ENCODE measurements at places on chromosomes 1 and 21.
A peak's percentile ranks its signal among the peaks of the same experiment; 100 is the strongest.

- no peak for DNase-seq
Measured at GRCh38 chr1:68234094-68234493, 1.8 kb upstream of the WLS start.

DNA sequence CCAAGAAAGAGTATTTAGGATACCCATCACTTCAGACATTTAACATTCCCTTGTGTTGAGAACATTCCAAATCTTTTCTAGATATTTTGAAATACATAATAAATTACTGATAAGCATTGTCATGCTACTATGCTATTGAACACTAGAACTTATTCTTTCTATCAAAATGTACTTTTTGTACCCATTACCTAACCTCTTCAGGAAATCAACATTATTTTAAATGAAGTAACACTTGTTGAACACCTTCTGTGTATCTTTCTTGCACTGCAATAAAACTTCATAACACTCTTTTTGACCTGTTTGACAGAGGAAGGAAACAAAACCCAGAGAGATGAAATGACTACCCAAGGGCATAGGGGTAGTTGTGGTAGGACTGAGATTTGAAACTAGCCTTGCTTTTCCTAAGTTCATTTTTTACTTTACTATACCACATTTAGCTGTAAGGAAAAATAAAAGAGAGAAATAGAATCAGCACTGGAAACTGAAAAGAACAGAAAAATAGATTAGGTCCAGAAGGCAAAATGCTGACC, 99.4 kb downstream of the UCHL5 start:
- DNase-seq = no peak

GRCh38 chr21:44449473-44450363, 5.6 kb upstream of the LRRC3 start:
- no peak for DNase-seq

GRCh38 chr1:235156265-235156664, 4.8 kb downstream of the RBM34 start:
- no peak for DNase-seq

DNA sequence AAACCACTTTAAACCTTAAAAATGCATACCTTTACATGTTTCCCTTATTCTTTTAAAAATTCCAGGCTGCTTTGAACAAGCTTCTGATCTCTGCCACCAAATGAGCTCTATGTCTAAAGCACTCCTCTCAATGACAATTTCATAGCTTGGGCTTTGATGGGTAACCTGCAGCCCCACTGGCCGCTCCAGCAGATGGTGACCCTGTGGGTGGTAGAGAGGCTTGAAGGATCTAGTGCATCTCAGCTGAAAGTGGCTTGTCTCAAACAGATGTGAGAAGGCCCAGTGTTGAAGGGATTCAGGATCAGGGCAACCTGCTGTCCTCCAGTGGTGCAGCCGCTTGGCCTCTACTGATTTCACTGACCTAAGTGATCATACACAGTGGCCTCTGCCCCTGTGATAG, 84.7 kb upstream of the IRF2BP2 start:
- no peak for DNase-seq

- DNase-seq = peak; percentile 32
Measured at GRCh38 chr1:224524679-224525078, 90.1 kb upstream of the WDR26 start.

GRCh38 chr1:178672434-178672833, 52.6 kb upstream of the RALGPS2 start:
- DNase-seq = no peak

DNA sequence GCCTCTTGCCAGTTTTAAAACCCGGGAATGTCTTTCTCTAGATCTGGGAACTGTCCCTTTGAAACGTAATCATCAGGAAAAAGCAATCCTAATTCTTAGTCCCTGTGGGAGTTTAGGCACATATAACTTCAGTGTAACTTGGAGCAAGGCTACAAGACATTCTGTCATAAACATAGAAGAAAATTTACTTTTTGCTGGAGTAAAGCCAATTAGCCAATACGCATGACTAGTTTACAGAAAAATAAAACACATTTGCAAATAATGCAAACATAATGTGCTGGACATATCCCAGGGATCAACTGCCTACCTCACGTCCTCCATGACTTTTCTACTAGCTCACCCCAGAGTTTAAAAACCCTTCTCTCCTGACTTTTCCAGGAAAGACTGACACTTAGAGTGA, 970.6 kb downstream of the MRPL39 start:
- DNase-seq = no peak

DNA sequence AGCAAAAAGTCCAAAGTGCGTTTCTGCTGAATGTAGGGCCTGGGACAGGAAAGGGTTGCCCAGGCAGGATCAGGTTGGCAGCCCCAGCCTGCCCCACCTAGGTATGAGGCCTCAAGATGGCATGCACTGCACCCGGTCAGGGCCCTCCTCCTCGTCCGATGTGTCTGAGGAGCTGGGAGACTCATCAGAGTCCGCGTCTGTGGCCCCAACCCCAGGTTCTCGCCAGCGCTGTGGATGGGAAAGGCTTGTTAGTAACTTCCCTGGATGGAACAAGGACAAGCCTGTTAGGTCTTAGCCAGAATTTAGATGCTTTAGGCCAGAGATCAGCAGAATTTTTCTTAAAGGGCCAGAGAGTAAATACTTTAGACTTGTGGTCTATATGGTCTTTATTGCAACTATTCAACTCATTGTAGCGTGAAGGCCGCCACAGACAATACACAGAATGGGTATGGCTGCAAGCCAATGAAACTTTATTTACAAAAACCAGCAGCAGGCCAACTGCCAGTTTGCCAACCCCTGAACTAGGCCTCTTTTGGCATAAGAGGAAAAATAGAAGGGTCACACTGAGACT, 12.4 kb downstream of the PEA15 start:
- DNase-seq = no peak

- DNase-seq = no peak
Measured at GRCh38 chr1:214050513-214051401, 63.0 kb downstream of the PROX1 start.

DNA sequence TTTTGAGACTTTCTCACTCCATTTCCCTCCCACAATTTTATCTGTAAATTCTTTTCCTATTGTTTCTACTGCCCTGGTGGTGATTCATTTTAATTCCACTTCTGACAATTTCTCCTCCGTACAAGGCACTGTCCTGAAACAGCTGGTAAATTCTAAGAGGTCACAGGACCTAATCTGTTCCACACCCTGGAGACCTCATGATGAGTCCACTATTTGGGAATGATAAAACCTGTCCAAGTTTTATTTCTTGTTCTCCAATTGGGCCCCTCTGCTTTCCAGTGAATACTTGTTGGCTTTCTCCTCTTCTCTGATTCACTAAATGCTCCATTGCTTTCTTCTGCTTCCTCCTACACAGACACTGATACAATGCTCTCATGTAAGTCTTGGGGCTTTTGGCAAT, 343.1 kb upstream of the DUSP10 start:
- no peak for DNase-seq

DNA sequence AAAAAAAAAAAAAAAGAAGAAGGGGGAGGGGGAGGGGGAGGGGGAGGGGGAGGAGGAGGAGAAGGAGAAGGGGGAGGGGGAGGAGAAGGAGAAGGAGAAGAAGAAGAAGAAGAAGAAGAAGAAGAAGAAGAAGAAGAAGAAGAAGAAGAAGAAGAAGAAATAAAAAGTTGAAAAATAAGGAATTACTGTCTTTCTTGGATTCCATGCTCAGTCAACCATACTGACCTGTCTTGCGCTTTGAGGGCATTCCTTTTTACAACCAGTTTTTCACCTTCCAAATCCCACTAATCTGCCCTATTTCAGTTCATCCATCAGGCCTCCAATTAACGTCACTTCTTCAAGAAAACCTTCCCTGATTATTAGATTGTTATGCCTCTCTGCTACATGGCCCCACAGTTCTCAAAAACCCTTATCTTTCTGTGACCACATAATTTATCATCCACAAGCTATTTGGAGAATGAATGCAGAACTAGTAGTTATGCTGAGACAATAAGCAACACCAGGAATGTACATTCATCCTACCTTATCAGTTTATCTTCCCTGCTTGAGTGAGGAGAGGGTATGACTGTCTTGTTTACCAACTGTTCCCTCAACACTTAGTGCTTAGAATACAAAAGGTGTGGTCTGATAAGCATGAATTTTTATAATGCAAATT, 57.5 kb upstream of the GUCA2A start:
- no peak for DNase-seq

GRCh38 chr1:217188280-217189237, 442.3 kb downstream of the GPATCH2 start:
- no peak for DNase-seq

DNA sequence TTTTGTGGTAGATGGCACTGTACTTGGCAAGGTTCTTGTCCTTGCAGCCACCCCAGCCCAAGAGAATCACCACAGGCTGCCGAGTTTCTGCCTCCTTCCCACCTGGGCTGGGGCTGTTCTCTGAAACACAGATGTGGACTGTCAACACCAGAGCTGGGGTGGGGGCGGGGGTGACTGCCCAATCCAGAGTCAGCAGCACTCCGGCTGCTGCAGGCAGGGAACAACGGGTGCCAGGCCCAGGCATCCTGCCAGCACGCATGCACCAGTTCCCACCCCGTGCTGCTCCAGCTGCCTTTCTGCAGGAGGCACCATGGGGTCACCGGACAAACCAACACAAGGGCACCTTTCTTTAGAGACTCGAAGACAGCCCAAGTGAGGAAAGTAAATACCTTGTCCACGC, 14.1 kb downstream of the TMEM53 start:
- DNase-seq = peak; percentile 46

DNA sequence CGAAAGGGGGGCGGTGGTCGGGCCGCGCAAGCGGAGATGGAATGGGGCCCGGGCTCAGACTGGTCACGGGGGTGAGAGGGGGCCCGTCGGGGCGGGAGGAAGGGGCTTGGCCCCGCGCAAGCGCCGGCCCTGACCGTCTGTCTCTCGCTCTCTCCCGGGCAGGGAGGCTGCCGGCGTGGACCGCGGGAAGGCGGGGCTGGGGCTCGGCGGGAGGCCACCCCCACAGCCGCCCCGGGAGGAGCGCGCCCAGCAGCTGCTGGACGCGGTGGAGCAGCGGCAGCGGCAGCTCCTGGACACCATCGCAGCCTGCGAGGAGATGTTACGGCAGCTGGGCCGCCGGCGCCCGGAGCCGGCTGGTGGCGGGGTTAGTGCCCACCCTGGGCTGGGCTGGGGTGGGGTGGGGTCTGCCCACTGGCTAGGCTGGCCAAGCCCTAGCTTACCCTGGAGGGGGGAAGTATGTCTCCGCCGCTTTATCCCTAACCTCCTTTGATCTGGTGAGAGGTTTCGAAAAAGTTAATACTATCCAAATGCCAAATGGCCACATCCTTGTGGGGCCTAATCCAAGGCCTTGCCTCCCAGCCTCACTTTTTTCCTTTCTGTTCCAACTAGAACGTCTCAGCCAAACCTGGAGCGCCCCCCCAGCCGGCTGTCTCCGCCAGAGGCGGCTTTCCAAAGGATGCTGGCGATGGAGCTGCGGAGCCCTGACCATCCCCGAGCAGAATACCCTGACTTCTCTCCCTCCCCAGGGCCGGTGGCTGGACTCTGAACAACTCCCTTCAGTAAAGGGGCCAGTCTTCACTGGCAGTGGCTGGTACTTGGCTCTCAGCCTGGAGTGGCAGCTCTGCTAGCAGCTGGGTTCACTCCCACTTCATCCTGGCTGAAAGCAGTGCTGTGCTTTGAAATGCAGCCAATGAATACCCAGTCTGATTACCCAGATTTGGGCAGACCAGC, 636 bp upstream of the YRDC start:
- DNase-seq = peak; percentile 81

- DNase-seq = peak; percentile 64
Measured at GRCh38 chr1:119981986-119982815, 85.9 kb upstream of the ADAM30 start.

- DNase-seq = no peak
Measured at GRCh38 chr21:42066521-42066920, 4.6 kb upstream of the UMODL1 start.

DNA sequence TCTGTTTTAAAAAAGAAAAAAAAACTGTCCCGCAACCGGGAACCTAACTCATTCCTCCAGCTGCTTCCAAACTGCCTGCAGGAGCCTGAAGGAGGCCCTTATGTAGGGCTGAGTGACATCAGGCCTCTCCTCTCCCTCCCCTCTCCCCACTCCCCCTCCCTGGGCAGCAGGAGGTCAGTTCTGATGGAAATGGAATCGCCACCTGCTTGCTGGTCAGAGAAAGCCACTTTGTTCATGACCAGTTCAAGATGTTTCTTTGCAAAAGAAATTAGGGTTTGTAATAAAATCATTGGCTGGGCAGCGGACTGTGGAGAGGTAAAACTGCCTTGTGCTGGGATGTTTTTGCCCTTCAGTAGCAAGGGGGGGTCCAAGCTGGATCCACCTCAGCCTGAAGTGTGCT, at the start of gene MAP1LC3C:
MAP1LC3C (minus strand) TSS at position 73 of the 400 bp plus-strand sequence. CDS start 90 bp downstream, outside the sequence.
- DNase-seq = no peak

DNA sequence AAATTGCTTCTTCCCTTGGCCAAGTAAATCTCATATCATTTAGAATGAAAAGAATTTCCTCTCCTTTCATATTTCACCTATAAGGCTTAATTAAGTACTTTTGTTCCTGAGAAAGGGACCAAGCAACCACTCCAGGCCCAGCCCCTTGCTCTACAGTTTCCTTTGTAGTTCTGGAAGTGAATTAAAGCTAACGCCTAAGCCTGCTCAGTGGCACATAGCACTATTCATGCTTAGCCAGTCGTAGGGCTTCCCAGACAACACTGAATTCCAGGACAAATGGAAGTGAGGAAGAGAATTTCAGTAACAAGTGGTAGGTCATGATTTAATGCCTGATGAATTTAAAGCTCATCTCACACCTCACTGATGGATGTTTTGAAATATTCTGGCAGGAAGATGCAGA, 73.3 kb downstream of the RPAP2 start:
- no peak for DNase-seq

DNA sequence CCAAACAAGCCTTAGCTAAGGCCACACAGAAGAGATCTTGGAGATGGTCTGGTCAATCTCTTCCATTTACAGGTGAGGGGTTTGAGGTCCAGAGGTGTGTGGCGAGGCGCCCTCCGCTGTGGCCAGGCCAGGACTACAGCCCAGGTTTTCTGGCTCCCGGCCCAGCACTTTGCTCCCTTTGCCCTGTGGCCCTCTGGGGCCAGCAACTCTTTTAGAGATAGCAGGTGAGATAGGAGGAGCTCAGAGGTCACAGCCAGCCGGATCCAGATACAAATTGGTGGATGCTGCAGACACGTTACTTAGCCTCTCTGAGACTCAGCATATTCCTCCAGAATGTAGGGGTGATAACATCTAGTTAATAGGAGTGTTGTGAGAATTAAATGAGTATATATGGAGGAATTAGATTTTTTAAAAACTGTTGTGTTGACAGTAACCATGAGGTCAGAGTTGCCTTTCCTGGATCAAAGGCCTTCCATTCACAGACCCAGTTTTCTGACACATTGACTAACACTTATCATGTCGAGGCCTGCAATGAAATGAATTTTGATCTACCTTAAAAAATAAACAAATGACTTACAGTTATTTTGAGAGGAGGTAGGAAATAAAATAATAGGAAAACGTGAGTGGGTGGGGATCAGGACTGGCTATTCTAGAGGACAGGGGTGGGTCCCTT, 16.6 kb downstream of the TEX35 start:
- no peak for DNase-seq

- no peak for DNase-seq
Measured at GRCh38 chr1:10834770-10835412, 38.4 kb upstream of the CASZ1 start.
